Inflammatory macrophage treated with lipopolysaccharide for 4 hours (primary cell): ENCODE measurements at places on chromosomes 6 and 20.

GRCh38 chr20:36472637-36473090 is 68.7 kb upstream of the MYL9 start:
- peak; percentile 54 for DNase-seq

DNA sequence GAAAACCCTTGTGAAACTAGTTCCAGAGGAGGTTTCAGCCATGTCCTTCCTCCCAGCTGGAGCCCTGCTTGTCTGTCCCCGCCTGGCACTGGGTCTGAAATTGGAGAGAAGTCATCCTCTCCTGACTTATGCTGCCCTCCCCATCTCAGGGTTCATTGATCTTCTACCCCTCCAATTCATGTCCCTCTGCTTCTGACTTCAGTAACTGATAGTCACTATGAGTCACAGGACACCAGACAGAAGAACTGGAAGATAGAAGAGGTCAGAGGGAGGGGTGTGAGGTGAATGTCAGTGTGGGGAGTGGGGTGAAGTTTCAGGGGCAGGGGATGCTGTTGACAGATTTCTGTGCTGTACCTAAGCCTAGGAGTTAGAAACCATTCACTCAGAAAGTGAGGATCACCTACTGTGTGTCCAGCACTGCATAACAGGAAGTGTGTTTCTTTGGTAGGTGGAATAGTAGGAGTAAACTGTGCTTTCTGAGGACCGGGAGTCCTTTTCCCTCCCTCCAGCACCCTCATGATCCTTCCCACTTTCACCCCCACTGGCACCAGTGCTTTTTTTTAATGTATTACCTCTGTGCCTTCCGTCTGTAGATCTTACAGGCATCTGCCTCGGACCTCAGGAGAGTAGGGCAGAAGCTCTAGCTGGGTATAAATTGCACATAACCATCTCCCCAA is 627 bp upstream of the RPP21 start:
- no peak for DNase-seq

- peak; percentile 49 for DNase-seq
Observed at GRCh38 chr6:157020398-157020797, 243.2 kb downstream of the ARID1B start.

GRCh38 chr20:14928083-14928482 is 590.7 kb upstream of the FLRT3 start:
- DNase-seq = no peak

- DNase-seq = no peak
Observed at GRCh38 chr6:37575221-37575620, 75.5 kb upstream of the CCDC167 start.

DNA sequence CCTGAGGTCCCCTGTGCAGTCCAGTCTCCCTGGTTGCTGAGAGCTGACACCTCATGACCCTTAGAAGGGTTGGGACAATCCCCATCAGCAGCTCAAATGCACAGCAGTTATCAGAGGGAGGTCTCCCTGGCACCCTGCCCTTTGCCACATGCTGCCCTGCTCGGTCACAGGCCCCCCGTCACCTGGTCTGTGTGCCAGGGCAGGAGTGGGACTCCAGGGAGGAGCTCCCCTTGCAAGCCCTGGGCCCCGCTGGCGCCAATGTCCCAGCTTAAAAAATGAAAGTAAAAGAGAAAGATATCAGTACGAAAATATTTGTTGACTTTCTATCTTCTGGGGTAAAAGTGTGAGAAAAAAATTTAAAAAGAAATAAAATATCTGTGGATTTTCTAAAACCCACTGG is 68.1 kb upstream of the SLC22A16 start:
- DNase-seq = no peak

DNA sequence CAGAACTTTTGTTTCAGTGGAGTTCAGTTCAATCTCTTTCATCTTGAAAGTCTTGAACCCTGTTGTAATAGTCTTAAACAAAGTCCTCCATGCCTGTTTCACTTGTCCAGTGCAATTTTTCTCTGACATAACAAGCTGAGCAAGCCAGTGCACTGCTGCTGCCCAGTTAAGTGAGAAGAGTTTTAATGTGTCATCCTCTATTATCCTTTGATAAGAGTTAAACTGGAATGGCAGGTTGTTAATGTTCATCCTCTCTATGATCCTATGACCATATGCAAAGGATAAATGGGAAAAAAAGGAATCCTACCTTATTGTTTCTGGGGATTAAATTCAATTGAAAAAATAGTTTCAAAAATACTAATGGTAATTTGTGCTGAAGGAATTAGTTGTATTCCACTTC is 197.5 kb downstream of the FRK start:
- DNase-seq = no peak

DNA sequence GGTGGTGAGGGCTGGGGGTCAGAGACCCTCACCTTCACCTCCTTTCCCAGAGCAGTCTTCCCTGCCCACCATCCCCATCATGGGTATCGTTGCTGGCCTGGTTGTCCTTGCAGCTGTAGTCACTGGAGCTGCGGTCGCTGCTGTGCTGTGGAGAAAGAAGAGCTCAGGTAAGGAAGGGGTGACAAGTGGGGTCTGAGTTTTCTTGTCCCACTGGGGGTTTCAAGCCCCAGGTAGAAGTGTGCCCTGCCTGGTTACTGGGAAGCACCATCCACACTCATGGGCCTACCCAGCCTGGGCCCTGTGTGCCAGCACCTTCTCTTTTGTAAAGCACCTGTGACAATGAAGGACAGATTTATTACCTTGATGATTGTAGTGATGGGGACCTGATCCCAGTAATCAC is 2.1 kb downstream of the HLA-G start:
- DNase-seq = no peak

DNA sequence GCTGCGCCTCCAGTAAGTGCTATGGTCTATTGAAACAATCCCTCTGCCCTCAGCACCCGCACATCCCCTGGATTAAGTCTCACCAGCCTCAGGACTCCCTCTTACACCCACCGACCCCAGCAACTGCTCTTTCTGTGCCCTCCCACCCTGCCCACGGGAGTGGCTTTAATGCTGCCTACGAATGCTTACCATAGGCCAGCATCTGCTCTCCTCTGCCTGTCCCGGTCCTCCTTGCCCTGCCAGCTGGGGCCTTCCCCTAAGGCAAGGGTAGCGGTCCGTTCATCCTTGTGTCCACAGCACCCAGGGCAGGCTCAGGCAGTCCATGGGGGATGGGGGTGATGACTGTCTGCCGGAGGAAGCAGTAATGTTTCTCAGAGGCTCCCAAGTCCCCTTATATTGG is 4.1 kb downstream of the EBF4 start:
- DNase-seq = no peak

GRCh38 chr20:34110745-34111641 is 1.1 kb downstream of the EIF2S2 start:
- peak; percentile 74 for DNase-seq

DNA sequence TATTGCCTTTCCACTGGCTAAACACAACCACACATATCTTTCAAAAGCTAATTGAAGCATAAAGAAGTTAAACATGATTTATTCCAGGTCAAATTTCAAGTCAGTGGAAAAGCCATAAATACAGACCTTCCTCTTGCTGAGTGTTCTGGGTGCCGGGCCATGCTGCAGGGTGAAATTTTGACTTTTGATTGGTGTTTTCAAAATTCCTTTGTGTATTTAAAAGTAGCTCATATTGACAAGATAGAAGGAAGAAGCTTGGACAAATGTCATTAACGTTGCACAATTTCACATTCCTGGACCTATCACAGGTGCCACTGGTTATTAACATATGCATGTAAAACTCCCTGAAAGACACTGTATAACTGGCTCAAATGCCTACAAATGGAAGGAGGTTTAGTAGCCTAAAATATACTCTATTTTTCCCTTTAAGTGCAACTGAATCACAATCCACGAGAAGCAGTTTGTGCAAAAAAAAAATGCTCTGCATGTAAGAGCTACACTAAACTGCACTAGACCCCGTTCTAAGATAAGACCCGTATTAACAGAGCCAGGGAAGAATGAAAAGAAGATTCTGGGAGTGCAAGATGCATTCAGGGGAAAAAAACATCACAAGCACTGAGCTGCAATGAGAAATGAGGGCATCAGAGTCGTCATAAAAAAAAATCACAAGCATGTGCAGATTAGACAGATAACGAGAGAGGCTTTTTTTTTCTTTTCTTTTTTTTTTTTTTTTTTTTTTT is 30.4 kb downstream of the ATXN1 start:
- DNase-seq = no peak

GRCh38 chr6:117564681-117565080 is 37.6 kb downstream of the GOPC start:
- no peak for DNase-seq

- DNase-seq = no peak
Observed at GRCh38 chr6:90892271-90892670, 305.4 kb upstream of the MAP3K7 start.

DNA sequence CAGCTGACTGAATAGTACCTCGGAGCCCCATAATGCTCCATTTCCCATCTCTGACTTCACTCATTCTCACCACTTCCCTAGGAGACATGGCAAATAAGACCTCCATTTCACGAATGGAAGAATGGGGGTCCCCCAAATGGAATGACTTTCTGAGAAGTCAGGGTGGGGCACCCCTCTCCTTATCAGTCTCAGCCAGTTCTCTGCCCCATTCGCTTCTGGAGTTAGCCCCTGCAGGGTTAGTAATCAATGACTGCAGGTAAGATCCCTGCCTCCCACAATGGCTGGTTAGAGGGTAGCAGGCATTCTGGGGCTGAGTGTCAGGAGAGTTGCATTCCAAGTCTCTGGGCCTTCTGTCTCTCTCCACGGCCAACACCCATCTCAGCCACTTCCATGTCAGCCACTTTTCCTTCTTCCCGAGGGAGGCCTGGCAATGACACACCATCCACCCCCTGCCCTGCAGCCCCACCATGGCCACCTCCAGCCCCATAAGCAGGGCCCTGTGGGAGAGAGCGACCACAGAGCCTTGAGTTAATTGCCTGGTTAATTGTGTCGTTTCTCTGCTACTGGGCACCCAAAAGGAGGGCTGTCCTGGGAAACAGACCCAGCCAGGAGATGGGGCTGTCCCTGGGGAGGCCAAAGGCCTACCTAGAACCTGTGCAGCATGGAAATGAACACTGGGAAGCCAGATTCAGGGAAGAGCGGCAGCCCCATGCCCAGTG is 13.4 kb downstream of the CCDC167 start:
- no peak for DNase-seq

DNA sequence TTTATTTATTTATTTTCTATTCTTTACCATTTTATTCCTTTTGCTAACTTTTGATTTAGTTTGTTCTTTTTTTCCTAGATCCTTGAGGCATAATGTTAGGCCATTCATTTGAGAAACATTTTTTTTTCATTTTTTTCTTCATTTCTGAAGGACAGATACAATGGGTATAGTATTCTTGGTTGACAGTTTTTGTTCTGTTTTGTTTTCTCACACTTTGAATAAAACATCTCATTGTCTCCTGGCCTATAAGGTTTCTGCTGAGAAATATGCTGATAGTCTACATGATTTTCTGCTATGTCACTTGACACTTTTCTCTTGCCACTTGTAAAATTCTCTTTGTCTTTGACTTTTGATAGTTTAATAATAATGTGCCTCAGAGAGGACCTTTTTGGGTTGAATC is 294.6 kb upstream of the EPHA7 start:
- no peak for DNase-seq

GRCh38 chr20:7031222-7031621 is 263.7 kb downstream of the BMP2 start:
- DNase-seq = no peak

DNA sequence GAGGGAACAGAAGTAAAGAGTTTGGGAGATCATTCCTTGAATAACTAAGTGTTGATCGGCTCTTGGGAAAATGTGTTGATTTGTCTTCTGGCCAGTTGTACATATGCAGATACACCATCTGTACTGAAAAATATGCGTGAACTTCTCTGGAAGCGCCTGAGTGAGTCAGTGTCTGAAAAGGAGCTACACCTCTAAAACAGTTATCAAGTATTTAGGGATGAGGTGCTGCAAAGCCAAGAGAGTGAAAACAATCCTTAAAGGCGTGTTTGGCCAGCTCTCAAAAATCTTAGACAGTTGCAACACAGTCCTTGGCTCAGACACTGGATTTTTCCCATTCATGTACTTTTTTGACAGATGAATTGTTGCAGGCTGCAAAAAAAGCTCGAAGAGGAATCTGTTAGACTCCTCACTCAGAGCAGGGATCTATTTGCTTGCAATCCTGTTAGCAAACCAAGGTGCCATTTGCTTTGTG is 61.3 kb downstream of the BMP6 start:
- DNase-seq = no peak

GRCh38 chr6:108655806-108656651 is 95.3 kb downstream of the FOXO3 start:
- no peak for DNase-seq

DNA sequence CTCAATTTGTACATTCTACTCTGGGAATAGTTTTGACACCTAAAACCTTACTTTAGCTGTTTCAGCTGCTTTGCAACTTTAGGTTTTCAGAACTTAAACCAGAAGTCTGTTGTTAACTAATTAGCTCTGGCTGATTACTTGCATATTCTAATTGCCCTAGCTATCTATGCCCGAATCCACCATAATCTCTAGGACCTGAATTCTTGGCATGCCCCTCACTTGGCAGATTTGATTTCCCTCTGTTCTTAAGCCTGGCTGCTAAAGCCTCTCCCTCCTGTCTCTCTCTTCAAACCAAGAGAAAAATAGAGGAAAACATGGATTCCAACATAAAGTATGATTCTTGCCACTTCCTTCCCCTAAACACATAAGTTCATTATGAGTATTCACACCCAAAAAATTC is 35.0 kb upstream of the LIN28B start:
- no peak for DNase-seq

- no peak for DNase-seq
Observed at GRCh38 chr20:53678990-53679596, 85.5 kb upstream of the ZNF217 start.

DNA sequence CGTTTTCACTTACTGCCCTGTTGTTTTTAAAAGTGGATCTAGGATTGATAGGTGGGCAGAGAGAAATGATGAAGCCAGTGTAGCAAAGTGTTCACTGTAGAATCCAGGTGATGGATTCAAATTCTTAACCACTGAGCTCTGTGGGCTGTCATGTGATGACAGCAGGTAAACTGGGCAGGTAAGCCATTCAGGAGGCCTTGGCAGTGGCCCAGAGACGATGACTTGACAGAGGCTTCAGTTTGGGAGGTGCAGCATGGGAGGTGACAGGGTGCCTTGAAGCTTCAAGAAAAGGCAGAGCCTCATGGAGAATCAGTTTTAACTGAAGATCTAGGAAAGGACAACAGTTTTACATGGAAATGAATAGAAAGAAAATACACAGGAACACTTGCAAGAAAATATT is 2.0 kb downstream of the NAA20 start:
- DNase-seq = no peak

- peak; percentile 89 for DNase-seq
Observed at GRCh38 chr6:157221049-157221816, 102.1 kb downstream of the TMEM242 start.

- peak; percentile 72 for DNase-seq
Observed at GRCh38 chr20:23397961-23398360, 23.3 kb downstream of the NAPB start.

- DNase-seq = peak; percentile 48
Observed at GRCh38 chr6:123415844-123416468, 220.8 kb downstream of the TRDN start.
